ENCODE measurements at places on chromosomes 4 and X.

GRCh38 chrX:56232221-56233082 is at the start of gene KLF8:
TSS of gene KLF8 (plus strand) at chrX:56232356. CDS start at chrX:56233335, 979 bp downstream.
- no peak for DNase-seq

DNA sequence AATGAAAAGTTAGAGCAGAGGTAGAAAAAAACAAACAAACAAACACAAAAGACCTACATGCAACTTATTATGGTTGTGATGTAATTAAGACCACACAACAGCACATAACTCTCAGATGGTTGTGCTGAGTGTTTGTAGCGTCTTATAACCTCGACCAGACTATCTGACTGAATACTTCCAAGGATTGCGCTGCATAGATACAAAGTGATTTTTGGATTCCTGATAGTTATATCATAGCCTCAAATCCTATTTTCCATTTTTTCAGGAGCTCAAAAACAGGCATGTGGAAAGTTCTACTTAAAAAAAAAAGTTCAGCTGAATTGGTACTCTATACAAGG is 236.1 kb downstream of the SPRY1 start:
- DNase-seq = no peak

DNA sequence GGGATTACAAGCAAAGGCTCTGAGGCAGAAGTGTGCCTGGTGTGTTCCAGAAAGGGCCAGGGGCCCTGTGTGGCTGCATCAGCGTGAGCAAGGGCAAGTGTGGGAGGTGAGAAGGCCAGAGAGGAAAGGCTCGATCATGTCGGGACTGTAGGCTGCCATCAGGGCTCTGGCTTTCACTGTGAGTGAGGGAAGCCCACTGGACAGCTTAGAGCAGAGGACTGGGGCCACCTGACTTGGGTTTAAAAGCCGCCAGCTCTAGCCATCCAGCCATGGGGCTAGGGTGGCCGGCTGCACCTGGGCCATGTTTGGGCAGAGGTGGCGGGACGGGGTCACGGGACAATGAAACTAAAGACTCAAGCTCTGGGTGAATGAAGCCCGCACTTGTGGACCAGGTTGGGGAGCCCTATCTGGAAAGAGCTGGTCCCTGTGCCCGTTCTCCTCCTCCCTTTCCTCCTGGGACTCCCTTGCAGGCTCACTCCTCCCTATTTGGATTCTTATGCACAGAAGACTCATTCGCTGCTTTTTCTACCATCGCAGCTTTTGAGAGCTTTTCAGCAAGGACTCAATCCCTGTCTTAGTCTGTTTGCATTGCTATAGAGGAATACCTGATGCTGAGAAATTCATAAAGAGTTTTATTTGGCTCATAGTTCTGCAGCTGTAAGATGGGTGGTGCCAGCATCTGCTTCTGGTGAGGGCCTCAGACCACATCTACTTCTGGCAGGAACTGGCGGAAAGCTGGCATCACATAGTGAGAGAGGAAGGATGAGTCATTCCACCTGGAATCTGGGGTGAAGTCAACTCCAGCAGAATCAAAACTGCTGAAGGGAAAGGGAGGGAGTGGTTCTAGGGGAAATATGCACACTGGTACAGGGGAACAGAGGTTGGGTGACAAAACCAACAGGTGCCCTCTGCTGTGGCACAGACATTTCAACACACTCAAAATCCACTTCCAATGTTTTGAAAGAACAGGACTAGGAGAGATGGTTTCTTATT is 15.3 kb downstream of the CTAG1B start:
- DNase-seq = no peak

DNA sequence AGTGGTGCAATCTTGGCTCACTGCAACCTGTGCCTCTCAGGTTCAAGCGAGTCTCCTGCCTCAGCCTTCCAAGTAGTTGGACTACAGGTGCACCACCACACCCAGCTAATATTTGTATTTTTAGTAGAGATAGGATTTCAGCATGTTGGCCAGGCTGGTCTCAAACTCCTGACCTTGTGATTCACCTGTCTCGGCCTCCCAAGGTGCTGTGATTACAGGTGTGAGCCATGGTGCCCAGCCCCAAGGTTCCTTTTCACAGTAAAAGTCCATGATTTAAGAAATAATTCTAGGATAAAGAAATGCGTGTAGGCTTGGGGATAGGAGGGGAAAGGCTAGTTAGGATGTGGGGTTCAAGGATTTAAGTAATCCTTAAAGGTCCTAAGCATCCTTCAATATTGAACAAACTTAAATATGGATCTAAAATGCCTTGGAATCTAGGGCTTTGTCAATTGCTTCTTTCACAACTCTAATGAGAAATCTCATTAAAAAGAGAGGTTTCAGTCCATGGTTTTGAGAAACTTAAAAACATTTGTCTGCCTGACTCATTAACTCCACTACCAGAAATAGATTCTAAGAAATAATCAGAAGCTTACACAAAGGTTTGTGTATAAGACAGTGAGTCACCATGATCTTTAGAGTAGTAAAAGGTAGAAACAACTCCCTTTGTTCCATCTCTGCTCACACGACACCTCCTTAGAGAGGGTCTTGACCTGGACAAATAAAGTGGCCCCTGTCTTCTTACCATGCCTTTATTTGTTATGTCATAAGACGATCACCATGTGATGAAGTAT is 203.2 kb downstream of the PTTG2 start:
- DNase-seq = no peak

GRCh38 chr4:186765138-186765537 is 41.5 kb upstream of the FAT1 start:
- DNase-seq = no peak

- no peak for DNase-seq
Observed at GRCh38 chr4:127965803-127966175, 583 bp downstream of the ABHD18 start.

GRCh38 chr4:76697129-76697803 is 200.7 kb downstream of the SOWAHB start:
- no peak for DNase-seq

DNA sequence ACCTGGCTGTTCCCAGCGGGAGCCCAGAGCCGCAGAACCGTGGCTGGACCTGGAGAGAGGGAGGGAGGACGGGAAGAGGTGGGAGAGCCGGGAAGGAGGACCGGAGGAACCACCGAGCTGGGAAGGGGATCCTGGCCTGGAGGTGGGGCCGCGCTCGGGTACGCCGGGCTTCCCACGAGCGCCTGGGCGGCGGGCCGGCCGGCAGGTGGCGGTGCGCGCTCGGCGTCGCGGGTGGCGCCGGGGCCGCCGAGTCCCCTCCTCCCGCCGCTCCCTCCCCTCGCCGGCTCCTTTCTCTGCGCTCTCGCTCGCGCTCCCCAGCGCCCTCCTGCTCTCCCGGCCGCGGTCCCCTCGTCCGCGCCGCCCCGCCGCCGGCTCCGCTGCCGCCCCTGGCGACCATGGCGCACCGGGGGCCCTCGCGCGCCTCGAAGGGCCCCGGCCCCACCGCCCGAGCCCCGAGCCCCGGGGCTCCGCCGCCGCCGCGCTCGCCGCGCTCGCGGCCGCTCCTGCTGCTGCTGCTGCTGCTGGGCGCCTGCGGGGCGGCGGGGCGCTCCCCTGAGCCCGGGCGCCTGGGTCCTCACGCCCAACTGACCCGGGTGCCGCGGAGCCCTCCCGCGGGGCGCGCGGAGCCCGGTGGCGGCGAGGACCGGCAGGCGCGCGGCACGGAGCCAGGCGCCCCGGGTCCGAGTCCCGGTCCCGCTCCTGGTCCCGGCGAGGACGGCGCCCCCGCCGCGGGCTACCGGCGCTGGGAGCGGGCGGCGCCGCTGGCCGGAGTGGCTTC is at the start of gene SORCS2:
Gene SORCS2 (plus strand): TSS at position 287 of the 778 bp plus-strand sequence.
- peak; percentile 72 for DNase-seq

- no peak for DNase-seq
Observed at GRCh38 chr4:115923152-115923551, 809.7 kb upstream of the NDST4 start.

DNA sequence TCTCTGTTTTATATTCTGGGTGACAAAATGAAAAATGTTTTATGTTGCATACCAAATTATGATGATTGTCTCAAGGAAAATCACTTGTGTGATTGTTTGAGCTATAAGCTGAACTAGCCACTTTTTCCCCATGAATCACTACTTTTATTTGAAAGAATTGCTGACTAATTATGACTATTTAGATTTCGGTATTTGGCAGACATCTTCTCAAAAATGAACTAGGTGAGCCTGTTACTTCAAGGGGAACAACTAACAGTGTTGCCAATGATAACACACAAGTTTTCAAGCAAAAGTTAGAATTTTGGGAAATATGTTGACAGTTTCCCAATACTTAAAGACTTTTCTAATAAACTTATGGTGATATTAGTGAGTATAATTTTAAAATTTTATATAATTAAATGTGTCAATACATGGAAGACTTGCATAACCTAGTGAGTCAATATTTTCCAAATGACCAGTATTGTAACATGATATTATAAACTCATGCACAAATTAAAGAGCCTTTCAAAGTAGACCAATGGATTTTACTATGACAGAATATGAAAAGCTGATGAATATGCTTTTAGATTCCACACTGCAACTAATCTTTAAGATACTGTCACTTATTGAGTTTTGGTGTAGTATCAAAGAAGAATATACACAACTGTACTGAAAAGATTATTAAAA is 187.7 kb upstream of the GATB start:
- no peak for DNase-seq

- no peak for DNase-seq
Observed at GRCh38 chrX:137432609-137433008, 133.3 kb upstream of the ZIC3 start.

GRCh38 chr4:72440386-72440785 is 128.6 kb downstream of the ADAMTS3 start:
- no peak for DNase-seq

GRCh38 chr4:38678078-38678477 is 14.1 kb downstream of the KLF3 start:
- DNase-seq = no peak

DNA sequence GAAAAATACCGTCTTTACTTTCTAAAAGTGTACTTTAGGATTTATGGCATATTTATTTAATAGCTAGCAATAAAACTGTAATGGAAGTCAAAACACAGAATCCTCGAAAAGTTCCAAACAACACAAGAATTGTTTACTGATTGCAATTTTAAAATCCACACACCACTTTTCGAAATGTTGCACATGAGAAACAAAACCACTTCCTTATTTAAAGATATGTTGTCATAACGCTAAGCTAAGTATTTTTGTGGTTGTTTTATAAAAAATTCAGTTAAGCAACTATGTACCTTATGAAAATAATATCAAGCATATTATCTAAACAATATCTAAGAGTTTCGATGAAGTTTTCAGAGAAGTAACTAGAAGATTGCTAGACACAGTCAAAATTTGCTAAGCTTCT is 344 bp downstream of the TMPRSS11D start:
- DNase-seq = no peak

DNA sequence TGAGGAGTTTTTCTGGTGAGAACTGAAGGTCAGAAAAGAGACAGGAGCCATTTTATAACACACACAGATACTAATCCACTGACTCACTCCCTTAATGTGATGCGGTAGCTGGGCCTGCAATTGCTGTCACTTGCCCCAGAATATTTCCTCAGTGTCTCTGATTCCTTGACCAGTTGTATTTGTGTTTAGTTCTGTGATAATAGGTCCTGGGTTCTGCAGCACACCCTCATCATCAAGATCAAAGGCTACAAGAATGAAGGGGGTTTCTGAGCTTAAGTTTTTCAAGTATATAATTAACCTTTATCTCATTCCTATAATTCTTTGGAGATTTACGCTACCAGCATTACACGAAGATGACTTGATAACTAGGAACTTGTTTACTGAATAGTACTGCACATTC is 576.5 kb upstream of the CPXCR1 start:
- no peak for DNase-seq

DNA sequence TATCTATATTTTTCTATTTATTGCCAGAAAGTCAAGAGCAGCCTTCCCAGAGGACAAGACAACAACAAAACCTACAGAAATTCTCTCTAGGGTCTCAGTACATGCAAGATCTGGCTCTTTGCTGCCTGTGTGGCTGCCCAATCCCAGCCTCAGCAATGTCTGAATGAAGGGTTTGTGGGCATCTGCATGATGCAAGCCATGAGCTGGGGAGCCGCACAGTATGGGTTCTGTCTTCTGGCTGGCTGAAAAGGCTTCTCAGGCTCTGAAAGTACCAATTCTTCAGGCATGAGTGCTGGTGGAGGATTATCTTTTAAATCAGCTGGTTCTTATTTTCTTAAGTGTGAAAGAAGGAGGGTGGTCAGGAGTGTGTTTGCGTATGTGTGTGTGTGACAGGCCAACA is 104.6 kb downstream of the PDGFRA start:
- DNase-seq = no peak

GRCh38 chr4:7244751-7245320 is 52.5 kb downstream of the SORCS2 start:
- DNase-seq = no peak

- DNase-seq = no peak
Observed at GRCh38 chrX:13404364-13404763, 84.5 kb upstream of the ATXN3L start.

DNA sequence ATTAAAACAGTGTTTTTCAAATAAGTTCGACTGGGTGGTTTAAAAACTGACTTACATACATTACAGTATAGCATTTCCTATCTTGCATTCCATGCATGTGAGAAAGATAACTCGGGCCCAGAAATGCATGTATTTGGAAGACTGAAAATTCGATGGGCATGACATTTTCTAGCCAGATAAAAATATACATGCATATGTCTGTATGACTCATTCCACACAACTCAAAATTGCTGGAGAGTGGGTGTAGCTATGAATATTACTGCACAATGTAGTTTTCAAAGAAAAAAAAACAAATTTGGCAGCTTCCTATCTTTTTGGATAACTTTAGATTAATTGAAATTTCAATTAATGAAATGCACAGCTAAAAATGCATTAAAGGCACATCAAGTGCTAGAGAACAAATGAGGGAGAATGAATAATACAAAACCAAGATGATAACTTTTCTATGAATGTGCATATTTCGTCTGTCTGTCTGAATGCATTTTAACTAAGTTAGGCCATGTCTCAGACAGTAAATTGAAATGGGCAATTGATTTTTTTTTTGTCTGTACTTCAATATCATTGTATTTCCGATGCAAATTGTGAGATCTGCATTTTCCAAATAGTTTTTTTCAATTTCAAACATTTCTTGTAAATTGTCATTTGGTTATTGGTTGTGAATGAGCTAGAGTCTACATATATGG is 54.5 kb upstream of the GABRA2 start:
- no peak for DNase-seq

DNA sequence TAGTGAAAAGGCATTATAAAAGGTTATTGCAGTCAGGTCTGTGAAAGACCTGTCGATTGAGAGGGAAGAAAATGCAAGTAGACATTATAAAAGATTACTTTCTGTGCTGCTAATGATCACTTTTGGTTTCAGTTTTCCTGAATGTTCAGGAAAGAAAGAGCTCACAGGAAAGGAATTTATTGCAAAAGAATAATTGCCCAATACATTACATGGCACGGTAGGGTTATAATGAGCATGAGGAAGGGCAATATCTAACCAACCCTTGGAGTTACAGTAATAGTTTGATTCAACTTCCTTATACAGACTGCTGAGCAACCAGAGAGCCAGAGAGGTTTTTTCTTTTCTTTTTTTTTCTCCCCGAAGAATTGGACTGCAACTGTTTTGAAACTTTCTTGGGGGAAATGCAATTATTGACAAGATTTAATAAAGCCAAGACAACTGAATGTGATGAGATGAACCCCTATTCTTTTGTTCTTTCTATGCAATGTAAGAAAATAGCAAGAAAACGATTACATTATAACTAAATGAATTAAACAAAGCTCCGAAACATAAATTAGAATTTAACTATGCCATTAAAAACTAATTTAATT is 247.0 kb downstream of the C4orf33 start:
- DNase-seq = no peak
